ENCODE measurements at places on chromosomes 4 and X. TPM values are rescaled to one million over a fixed set of nuclear protein-coding genes. Genes with fewer than 3 reads are reported as not detected.
A peak's percentile ranks its signal among the peaks of the same experiment; 100 is the strongest.

DNA sequence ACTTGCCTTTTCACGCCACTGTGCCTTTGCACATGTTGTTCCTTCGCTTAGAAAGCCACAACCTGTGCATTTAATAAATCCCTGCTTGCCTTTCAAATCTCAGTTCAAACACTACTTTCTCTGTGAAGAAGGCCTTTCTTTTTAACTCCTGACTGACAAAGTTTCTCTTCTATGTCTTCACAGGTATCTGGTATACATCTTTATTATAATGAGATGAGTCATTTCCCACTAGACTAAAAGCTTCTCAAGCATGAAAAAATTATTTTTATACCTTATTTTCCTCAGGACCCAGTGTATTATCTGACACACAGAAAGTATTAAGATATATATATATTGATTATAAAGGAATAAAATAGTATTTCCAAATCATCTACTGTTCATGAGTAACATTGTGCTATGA, 189.9 kb downstream of the TBCK start:
- H3K27ac ChIP-seq, result no peak overlapping the region
- no peaks in the 10 kb centered on the region for H3K27me3 ChIP-seq
- no peak overlapping the region for H3K4me3 ChIP-seq
- no peak for DNase-seq
- no peaks in the 10 kb centered on the region for H3K36me3 ChIP-seq

GRCh38 chr4:103150677-103151076, 47.5 kb downstream of the CENPE start:
- DNase-seq, result no peak
- peak overlapping the region; percentile 63 for H3K27ac ChIP-seq
- peaks cover 20% of the 10 kb centered on the region for H3K36me3 ChIP-seq
- no peaks in the 10 kb centered on the region for H3K27me3 ChIP-seq
- H3K4me3 ChIP-seq, result no peak overlapping the region

DNA sequence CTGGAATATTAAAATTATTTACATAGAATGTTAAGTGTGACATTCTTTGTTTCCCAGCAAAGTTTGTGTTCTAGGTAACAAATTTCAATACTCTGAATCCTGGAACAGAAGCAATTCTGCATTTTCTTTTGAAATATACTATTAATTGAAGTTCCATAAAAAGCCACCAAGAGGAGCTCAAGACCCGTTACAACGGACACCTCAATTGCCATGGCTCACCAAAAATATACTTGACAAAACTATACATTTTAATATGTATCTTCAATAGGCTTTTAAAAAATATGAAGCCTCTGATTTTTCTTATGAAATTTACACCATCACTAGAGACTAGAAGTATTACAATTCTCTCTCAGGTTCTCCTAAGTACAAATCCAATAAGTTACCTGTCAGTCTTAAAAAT, 111.4 kb downstream of the NYX start:
- DNase-seq, result no peak
- H3K4me3 ChIP-seq, result no peak overlapping the region
- H3K27ac ChIP-seq, result no peak overlapping the region
- H3K36me3 ChIP-seq, result no peaks in the 10 kb centered on the region

GRCh38 chrX:25020391-25020904, 4.7 kb upstream of the ARX start:
- H3K4me3 ChIP-seq, result no peak overlapping the region
- no peaks in the 10 kb centered on the region for H3K4me1 ChIP-seq
- H3K27ac ChIP-seq, result no peak overlapping the region

- DNase-seq, result no peak
- H3K36me3 ChIP-seq, result no peaks in the 10 kb centered on the region
- no peaks in the 10 kb centered on the region for H3K27me3 ChIP-seq
- no peak overlapping the region for H3K4me3 ChIP-seq
- H3K4me1 ChIP-seq, result no peaks in the 10 kb centered on the region
- no peak overlapping the region for H3K27ac ChIP-seq
Observed at GRCh38 chrX:79176028-79176427, 31.5 kb downstream of the GPR174 start.

DNA sequence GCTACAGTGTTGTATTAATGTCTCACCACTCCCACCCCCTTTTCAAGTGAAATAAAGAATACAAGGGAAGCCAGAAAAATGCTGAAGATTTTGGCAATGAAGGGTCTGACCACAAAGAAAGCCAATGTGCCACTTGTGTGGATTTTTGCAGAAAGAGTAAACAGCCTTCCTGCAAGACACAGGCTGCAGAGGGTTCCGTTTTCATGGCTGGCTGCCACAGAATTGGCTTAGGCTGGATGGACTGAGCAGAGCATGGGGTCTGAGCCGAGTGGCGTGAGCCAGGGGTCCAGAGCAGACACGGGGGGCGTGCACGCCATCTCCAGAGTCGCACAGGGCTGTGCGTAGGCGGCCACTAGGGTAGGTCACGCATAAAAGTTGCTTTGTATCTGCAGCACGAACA, 69.2 kb downstream of the MTNR1A start:
- no peak overlapping the region for H3K4me3 ChIP-seq
- no peaks in the 10 kb centered on the region for H3K36me3 ChIP-seq
- no peak overlapping the region for H3K27ac ChIP-seq

DNA sequence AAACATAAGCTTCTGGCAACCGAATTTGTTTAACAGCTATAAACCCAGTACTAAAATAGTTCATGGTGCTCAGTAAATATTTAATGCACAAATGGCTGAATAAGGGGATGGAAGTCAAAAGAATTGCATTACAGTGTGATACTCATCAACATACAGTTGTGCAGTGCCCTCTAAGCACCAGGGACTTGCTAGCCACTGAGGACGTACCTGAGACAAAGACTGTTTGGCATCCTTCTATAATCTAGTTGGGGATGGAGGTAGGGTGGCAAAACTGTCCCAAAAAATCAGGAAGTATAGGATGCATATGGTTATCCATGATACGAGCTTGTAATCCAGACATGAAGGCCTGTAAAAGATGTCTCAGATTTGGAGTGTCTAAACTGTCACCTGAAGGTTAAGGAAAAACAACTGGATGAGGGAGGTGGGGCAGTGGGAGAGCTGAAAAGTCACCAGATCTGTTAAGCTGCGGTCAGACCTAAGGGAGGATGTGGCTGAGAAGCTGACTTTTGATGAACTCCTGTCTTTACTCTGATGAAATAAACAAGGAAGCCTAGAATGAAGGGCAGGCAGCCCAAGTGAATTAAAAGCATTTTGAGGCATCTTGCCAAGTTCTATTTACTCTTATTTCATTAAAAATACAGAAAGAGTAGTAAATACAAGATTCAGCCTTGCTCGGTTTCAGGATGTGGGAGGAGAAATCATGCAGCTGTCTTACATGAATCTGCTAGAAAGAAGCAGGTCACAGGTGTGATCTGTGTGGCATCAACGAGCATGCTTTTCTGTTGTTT, 12.0 kb upstream of the CD38 start:
- no peak overlapping the region for H3K27ac ChIP-seq
- H3K36me3 ChIP-seq, result no peaks in the 10 kb centered on the region
- no peak for DNase-seq
- H3K4me1 ChIP-seq, result no peaks in the 10 kb centered on the region
- no peaks in the 10 kb centered on the region for H3K27me3 ChIP-seq

- no peak for DNase-seq
- H3K36me3 ChIP-seq, result no peaks in the 10 kb centered on the region
- peaks cover 12% of the 10 kb centered on the region for H3K4me1 ChIP-seq
- H3K4me3 ChIP-seq, result peak overlapping the region; percentile 93
- no peaks in the 10 kb centered on the region for H3K27me3 ChIP-seq
- H3K27ac ChIP-seq, result no peak overlapping the region
Observed at GRCh38 chrX:3712870-3713224, 602 bp downstream of the PRKX start.

- no peak overlapping the region for H3K27ac ChIP-seq
- H3K27me3 ChIP-seq, result no peaks in the 10 kb centered on the region
- DNase-seq, result no peak
- H3K36me3 ChIP-seq, result no peaks in the 10 kb centered on the region
- no peaks in the 10 kb centered on the region for H3K4me1 ChIP-seq
Observed at GRCh38 chr4:130542953-130543352, 1447.0 kb downstream of the C4orf33 start.

DNA sequence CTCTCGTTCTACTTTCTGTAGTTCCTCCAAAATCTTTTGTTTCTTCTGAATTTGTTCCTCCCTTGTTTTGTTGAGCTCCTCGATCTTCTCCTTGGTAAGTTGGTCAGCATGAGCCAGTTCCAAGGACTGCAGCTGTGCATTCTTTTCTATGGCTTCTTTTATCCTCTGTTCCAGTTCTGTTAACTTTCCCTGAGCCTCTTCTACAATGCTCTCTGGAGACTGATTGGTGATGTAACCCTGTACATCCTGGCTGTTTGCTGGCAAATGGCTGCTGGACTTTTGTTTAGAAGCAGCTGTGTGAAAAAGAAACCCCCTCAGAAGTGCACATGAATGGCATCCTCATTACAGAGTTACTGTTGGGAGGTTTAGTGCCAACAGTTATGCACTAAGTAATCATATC, 70.5 kb upstream of the COX18 start:
- no peak overlapping the region for H3K27ac ChIP-seq
- no peaks in the 10 kb centered on the region for H3K4me1 ChIP-seq
- H3K27me3 ChIP-seq, result no peaks in the 10 kb centered on the region

GRCh38 chrX:139936259-139936658, 3.4 kb upstream of the ATP11C start:
- H3K27ac ChIP-seq, result no peak overlapping the region
- no peak overlapping the region for H3K4me3 ChIP-seq
- 0 out of 2 replicates have a peak, but pooled peaks cover 6% of the 10 kb centered on the region for H3K4me1 ChIP-seq
- H3K27me3 ChIP-seq, result no peaks in the 10 kb centered on the region
- DNase-seq, result no peak

DNA sequence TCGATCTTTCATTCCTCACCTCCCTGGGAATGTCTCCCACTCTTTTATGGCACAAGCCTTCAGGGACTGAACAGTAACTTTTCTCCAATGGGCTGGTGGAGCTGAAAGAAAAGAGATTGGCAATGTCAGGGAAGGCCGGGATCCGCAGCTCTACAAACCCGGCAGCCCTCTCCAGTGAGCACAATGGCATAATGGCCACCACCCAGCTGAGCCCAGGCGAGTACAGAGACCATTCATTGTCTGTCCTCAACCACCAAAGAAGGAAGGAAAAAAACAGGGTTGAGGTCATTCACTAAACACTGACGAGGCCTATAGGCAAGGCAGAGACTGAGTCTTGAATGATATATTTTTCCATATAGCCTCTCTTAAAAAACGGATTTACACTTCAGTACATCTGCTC, 3.6 kb downstream of the GEMIN8 start:
- peaks cover 30% of the 10 kb centered on the region for H3K4me1 ChIP-seq
- H3K4me3 ChIP-seq, result no peak overlapping the region
- no peaks in the 10 kb centered on the region for H3K27me3 ChIP-seq
- H3K27ac ChIP-seq, result no peak overlapping the region
- DNase-seq, result no peak

DNA sequence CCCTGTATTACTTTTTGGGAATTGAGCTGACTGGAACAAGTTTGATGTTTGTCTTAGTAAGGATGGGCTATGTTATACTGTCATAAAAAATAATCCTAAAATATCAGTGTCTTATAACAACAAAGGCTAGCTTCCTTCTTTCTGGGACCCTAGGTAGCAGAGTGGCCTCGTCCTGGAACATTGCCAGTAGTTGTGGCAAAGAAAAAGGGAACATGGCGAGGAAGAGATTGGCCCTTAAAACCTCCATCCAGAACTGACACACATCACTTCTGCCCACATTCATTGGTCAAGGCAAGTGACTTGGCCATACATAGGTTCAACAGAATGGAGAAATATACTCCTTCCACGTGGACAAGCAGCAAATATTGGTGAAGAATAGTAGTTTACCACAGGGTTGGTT, 287.9 kb downstream of the PPP1R2C start:
- H3K4me1 ChIP-seq, result no peaks in the 10 kb centered on the region
- no peak for DNase-seq
- no peak overlapping the region for H3K27ac ChIP-seq

- no peak for DNase-seq
- H3K27me3 ChIP-seq, result no peaks in the 10 kb centered on the region
- no peak overlapping the region for H3K4me3 ChIP-seq
- no peaks in the 10 kb centered on the region for H3K36me3 ChIP-seq
- H3K4me1 ChIP-seq, result no peaks in the 10 kb centered on the region
- H3K27ac ChIP-seq, result no peak overlapping the region
Observed at GRCh38 chr4:68736813-68737212, 66.4 kb upstream of the UGT2B15 start.

GRCh38 chrX:38982370-38982769, 181.1 kb downstream of the MID1IP1 start:
- H3K4me3 ChIP-seq, result no peak overlapping the region
- no peaks in the 10 kb centered on the region for H3K36me3 ChIP-seq
- no peak for DNase-seq
- no peaks in the 10 kb centered on the region for H3K27me3 ChIP-seq

GRCh38 chr4:121822796-121823504, 733 bp downstream of the CCNA2 start:
- H3K4me1 ChIP-seq, result peaks cover 22% of the 10 kb centered on the region
- peak overlapping the region; percentile 85 for H3K4me3 ChIP-seq
- peak; percentile 60 for DNase-seq
- peaks cover 33% of the 10 kb centered on the region for H3K36me3 ChIP-seq

GRCh38 chrX:151287954-151288353, 109.1 kb upstream of the VMA21 start:
- DNase-seq, result no peak
- H3K27me3 ChIP-seq, result peaks cover 39% of the 10 kb centered on the region
- no peaks in the 10 kb centered on the region for H3K4me1 ChIP-seq
- H3K4me3 ChIP-seq, result no peak overlapping the region

DNA sequence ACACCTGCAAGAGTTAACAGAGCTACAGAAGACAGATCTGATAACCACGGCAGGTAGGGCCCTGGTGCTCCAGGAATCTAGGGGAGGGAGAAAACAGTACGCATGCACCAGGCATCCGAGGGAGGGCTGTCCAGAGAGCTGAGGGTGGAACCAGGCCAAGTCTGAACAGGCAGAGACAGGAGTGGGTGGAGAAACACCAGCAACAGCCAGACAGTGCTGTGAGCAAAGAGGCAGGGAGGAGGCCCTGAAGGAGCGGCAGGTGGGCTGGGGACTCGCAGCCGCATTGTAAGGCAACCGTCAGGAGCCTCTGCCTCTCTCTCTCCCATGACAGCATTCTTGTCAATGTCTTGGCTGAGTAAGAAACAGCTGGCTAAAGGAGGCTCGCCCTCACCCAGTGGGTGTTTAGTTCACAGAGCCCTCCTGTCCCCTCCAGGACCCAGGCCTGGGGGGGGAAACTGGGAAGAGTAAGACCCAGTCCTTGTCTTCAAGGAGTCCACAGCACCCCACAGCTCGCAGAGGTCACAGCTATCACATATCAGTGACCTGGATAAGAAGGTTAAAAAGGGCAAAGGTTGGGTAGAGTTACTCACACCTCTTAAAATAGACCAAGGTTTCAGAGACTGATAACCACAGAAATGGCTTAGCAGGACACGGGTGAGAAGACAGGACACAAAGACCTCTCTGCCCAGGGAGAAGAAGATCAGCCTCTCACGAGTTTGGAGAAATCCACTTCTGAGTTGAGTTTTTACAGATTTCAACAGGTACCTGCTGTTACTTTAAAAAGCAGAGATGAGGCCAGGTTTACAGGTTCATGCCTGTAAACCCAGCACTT, 10.5 kb downstream of the ACSL1 start:
- peaks cover 57% of the 10 kb centered on the region for H3K4me1 ChIP-seq
- peak overlapping the region; percentile 44 for H3K4me3 ChIP-seq
- H3K27me3 ChIP-seq, result no peaks in the 10 kb centered on the region
- H3K36me3 ChIP-seq, result no peaks in the 10 kb centered on the region
- DNase-seq, result peak; percentile 87

The LAMP2 gene
- total RNA-seq, result 123 TPM

The VEGFC gene
- 8.8 TPM for total RNA-seq

The CT45A6 gene
- not detected for total RNA-seq

The GYPE gene
- not detected for total RNA-seq

The HTN3 gene
- total RNA-seq, result not detected

The PRKG2 gene
- total RNA-seq, result not detected

The CENPE gene
- total RNA-seq, result 28.7 TPM

The RAI2 gene
- not detected for total RNA-seq

The CXCR3 gene
- not detected for total RNA-seq

All from PC-9 (cell line).